ENCODE measurements at places on chromosomes 11 and 22. TPM values are rescaled to one million over a fixed set of nuclear protein-coding genes. Genes with fewer than 3 reads are reported as not detected.

- no peak for DNase-seq
Observed at GRCh38 chr22:49113758-49114157, 713.9 kb downstream of the BRD1 start.

GRCh38 chr22:50506611-50507420, 686 bp downstream of the LMF2 start:
- peak; percentile 28 for DNase-seq

- no peak for DNase-seq
Observed at GRCh38 chr22:34490886-34491285, 570.6 kb upstream of the LARGE1 start.

DNA sequence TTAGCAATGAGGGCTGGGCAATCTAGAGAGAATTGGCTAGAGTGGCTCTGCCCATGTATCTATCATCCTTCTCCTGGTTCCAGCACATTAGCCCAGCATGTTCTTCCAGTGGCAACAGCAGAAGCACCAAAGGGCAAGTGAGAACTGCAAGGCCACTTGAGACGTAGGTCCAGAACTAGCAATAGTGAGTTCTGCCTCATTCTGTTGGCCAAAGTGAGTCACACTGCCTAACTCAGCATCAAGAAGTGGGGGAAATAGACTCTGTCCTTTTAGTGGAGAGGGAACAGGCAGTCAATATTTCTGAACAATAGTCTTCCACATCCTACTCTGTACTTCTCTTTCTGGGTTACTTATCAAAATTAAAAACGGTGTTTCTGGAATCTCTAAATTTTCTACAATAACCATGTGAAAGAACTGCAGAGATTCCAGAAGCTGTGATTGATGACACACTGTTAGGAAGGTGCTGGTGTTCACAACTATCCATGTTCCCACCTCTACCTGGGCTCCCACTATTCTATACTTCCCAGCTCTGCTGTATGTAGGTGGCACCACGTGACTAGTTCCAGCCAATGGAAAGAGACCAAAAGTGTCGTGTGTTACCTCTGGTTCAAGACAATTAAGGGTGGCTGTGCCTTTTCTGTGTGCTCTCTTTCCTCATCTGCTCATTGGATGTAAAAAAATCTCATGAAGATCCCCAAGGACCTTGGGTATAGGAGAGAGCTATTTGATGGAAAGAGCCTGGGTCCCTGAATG, 23.4 kb upstream of the GRK3 start:
- no peak for DNase-seq

- DNase-seq: peak; percentile 32
Observed at GRCh38 chr22:30266445-30267381, at the start of gene OSM. Gene OSM (minus strand): TSS chr22:30266851. CDS start chr22:30266799, 52 bp downstream.

DNA sequence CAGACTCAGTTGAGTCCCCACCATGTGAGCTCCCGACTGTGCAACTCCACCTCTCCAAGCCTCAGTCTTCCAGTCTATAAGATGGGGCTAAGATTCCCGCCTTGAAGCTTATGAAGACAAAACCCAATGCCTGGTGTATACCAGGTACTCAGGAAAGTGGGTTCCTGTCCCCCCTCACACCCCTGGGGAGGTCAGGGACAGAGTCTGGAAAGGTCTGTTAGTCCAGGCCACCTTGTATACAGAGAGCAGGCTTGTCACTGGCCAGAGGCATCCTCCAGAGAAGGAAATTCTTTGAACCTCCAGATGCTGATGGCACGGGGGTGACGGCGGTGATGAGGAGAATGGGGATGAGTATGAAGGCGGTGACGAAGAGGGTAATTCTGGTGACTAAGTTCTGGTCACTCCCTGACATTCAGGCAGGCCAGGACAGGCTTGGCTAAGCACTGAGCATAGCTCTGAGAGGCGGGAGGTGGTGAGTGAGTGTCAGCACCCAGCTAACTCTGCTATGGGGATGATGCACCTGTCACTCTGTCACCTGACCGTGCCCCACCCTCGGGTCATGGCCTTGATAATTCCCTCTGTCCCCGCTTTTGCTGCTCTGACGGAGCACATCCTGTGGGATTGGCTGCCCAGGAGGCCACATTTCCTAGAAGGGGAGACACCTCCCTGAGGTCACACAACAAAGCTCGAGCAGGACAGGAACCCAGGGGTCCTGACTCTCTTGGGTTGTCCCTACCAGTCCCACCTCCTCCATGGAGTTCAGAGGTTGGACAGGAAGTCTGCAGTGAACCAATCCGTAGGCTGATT, 30.9 kb upstream of the CSNK1E start:
- no peak for DNase-seq

DNA sequence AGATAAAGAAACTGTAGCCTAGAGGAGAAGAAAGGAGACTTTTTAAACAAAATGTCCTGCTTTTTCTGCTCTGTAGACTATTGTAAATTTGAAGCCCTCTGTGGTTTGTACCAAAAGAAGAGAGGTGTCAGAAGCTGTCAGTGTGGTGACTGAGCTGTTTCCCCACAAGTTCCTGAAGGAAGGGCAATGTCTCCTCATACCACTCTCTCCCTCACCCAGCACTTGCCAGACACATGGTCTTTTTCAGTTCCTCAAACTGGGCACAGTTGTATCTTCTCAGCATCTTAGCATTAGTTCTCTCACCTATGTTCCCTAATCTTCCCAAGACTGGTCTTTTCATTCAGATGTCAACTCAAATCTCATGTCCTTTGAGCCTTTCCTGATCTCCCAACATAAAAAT, 4.3 kb downstream of the BCO2 start:
- DNase-seq: no peak

DNA sequence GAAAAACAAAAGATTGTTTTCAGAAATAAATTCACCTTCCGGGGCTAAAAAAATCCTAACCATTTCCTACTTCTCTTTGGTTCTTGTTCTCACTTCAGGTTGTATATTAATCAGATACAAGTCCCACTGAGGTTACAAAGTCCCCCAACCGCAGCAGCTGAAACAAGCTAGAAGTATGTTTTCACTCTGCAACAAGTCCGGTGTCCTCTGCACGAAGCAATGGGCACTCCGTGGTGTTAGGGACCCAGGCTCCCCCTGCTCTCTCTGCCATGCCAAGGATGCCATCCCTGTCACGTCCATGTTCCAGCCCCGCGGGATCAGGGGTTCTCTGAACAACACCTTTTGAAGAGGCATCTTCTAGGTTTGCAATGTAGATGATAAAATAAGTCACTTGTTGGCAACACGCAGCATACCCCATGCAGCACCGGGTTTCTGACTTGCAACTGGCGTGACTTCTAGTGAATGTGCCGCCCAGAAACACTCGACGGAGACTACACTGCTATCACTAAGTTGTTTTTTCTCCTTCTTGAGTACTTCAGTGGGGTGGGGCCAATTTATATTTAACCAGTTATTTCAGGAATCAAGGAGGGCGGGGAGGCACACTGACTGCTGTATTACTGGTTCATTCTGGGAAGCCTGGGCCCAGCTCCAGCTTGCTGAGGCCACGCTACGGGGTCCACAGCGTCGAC, 25.4 kb upstream of the GSTP1 start:
- no peak for DNase-seq

DNA sequence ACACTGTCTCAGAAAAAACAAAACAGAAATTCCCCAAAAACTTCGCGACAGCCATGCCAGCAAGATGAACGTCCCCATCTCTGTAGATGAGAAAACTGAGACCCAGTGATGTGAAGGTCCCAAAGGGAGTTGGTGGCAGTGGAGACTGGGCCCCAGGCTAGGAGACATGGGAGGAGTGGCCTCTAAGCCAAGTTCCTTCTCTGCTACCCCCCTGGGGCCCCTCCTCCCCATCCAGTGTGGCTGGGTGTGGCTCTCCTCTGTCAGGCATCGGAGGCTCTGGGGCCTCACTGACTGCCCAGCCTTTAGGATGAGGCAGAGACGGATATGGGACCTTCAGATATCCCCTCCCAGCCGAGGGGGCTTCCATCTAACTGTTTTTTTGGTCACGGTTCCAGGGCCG, 9.8 kb downstream of the RELT start:
- DNase-seq: no peak

SLC22A9 gene
- total RNA-seq: not detected

IRAG1 gene
- total RNA-seq: 0.79 TPM

MICAL3 gene
- 40.2 TPM for total RNA-seq

PARVA gene
- total RNA-seq: 25.5 TPM

Measured in dermis blood vessel endothelial cell (primary cell).